ENCODE measurements at places on chromosomes 3 and 15.

DNA sequence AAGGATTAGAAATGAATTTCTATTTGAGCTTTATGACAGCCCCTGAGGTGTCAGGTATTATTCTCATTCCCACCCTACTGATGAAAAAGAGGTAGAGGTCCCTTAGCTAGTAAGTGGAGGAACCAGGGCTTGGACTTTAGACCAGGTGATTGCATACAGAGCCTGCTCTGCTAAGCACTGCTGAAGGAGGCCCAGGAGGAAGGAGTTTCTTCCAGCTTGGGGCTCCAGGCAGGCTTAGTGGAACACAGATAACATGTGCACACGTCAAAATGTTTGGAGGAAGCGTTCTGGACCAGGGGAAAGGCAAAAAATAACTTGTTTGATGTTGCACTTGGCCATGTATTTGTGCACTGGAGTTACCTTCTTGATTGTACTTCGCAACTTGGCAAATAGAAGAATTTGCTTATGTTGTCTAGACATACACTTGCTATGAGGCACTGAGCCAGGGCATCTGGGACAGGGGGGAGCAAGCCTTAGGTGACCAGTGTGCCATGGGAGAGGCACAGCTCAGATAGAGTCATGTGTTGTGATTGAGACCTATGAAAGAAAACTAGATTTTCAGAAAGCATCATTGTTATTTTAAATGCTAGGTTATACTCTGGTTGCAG is 22.4 kb downstream of the IFT122 start:
- DNase-seq, result no peak

- no peak for DNase-seq
Observed at GRCh38 chr3:22236490-22237270, 485.7 kb upstream of the ZNF385D start.

DNA sequence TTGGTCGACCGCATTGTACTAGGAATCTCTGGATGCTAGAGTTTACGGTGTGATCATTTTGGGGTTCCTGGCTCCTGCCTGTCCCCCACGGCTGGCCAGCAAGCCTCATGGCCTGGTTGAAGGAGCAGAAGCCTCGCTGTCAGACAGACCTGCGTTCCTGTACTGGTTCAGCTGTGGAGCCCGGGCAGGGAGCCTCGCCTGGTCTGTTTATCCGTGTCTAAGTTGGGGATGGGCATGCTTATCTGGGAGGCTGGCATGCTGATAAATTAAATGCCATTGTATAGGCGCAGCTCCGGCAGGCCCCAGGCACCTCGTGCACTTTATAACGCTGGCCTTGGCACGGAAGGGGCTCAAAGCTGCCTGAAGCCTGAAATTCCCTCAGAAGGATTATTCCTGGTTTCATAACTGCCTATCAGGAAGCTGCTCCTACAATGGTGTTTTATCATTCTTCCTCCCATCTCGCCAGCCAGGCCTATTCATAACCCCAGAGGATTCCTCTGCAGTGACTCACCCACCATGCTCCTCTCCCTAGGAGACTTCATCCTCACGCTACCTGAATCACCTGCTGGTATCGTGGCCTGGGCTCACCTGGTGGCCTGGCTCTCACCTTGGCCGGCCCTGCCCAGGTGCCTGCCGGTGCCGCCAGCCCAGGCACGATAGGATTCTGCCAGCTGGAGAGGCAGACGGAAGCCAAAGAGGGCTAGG is 110.9 kb downstream of the ASB7 start:
- no peak for DNase-seq

DNA sequence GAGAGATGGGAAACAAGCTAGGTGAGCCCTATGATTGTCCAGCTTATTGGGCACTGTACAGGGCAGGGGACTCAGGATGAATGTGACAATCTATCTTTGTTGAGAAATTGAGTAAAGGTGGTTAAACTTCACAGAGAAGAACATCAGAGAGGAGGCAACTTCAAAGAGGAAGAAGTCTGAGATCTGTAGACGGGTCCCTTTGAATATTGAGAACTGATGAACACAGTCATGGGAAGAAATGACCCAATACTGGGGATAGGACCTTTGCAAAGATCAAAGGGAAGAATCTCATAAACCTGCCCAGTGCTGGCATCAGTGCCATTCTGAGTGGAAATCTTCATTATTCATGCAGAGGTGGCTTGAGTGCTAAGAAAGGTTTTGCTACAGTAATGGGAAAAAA is 569.7 kb upstream of the KCNMB2 start:
- no peak for DNase-seq

DNA sequence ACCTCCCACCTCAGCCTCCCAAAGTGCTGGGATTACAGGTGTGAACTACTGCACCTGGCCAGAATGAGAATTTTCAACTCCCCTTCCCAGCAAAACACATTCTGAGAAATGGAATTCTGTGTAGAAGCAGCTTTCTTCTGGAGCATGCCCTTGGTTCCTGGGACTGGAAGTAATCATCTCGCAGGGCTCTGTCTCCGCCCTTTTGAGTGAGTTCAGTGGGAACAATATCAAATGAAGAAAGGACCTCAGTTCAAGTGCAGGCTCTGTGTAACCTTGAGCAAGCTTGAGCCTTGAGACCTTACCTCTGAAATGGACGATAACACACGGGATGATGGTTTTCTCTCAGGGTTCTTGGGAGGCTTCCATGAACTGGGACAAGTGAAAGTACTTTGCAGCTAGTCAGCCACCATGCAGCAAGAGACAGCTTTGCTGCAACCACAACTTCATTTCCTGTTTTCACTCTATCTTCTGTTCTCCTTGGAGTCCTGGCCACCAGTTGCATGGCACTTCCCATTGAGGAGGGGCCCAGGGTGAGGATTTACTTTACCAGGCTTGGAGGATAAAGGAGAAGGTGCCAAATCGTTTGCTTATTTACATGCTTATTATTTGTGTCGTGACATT is 35.7 kb upstream of the IGF1R start:
- no peak for DNase-seq

GRCh38 chr15:85702321-85703101 is 92.2 kb downstream of the KLHL25 start:
- DNase-seq, result no peak

GRCh38 chr3:124318656-124319055 is 326.7 kb upstream of the ROPN1 start:
- DNase-seq, result no peak

DNA sequence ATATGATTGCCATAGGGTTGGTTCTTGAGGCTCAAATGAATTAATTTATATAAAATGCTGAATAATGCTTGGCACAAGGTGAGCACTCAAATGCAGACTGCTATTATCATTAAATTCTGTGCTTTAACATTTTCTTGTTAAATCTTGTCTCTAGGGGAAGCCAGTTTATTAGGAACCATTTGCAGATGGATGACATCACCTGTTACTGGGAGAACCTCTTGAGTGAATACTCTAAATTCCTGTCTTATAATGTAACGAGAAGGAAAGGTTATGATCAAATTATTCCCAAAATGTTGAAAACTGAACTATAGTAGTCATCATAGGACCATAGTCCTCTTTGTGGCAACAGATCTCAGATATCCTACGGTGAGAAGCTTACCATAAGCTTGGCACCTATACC is 6.2 kb upstream of the TIMMDC1 start:
- no peak for DNase-seq

DNA sequence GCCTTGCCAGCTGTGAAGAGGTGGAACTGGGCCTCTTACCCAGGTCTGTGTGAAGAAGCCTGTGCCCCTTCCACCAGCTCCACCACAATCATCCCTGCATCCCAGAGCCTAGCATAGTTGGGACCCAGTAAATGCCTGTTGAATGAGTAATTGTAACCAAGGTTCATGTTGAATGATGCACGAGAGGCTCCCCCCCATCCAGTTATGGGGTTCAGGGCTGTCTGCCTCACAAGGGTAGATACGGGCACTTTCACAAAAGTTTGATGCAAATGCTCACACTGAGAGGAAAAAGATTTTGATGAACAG is 29.5 kb upstream of the TSEN2 start:
- DNase-seq, result no peak

- DNase-seq, result peak; percentile 49
Observed at GRCh38 chr3:139677388-139678155, at the start of gene NMNAT3. Gene NMNAT3, minus strand, starts transcription at chr3:139677972. Its CDS starts 50,248 bp downstream, at chr3:139627724.

GRCh38 chr3:145483992-145484391 is 677.0 kb downstream of the PLOD2 start:
- no peak for DNase-seq

- no peak for DNase-seq
Observed at GRCh38 chr15:100725121-100726069, 123.0 kb downstream of the ASB7 start.

DNA sequence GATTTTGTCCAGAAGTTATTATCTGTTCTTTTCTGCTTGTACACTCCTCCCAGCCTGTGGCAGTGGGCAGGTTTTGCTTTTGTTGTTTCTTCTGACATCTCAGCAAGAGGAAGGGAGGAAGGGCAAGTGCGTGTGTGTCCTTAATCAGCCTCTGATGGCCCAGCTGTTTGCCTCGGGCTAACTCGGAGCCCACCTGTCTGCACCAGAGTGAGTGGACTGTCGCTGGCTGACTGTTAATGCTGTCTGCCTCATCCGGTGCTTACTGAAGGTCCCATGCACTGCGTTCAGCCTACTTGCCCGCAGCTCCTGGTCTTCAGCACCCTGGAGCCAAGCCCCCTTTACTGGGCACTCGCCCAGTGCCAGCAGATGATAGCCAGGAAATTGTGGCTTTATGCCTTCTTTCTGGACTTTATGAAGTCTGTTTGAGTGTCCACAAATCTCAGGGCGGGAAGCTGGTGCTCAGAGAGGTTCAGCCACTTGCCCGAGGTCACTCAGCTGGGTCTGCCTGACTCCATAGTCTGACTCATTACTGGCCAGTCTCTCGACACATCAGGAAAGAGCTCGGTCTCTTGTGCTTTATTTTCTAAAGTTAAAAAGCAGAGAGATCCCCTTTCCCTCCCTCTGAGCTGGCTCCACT is 89.5 kb downstream of the CHRNA7 start:
- DNase-seq, result no peak

GRCh38 chr3:186502138-186502948 is 41.8 kb downstream of the CRYGS start:
- DNase-seq, result no peak

- no peak for DNase-seq
Observed at GRCh38 chr15:85837011-85837433, 42.3 kb upstream of the KLHL25 start.

GRCh38 chr3:99269606-99270351 is 368.3 kb upstream of the DCBLD2 start:
- no peak for DNase-seq

DNA sequence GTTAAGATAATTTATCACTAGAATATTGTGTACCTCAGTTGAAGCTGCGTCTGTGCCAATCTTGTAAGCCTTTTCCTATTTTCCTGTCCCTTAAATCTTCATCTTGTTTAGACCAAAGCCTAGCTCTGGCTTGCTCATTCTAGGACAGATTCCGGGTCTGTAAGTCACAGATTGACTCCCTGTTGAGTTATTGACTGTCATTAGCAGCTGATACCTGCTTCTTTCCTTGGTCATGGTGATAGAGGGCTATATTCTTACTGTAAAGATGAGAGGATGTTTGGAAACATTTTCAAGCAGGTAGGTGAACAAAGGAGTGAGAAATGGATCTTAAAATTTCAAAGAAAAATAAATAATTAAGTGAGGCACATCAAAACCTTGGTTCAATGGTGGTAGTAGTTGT is 200.2 kb downstream of the KCNH8 start:
- no peak for DNase-seq

DNA sequence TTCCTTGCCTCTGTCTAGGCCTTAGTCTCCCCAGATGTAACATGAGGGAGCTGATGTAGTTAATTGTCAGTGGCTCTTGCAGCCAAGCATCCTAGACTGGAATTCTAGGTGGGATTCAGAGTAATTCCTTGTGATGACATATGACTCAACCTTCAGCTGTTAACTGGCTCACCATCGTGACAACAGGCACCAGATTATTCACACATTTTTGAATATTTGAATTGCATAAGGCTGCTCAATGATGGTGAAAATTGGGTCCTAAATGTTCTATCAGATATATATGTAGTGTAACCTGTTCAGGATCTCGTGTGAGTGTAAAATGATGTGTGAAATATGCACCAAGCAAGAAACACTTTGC is 405.1 kb downstream of the LPP start:
- DNase-seq, result no peak

- DNase-seq, result no peak
Observed at GRCh38 chr3:19645093-19645492, 288.9 kb downstream of the EFHB start.

DNA sequence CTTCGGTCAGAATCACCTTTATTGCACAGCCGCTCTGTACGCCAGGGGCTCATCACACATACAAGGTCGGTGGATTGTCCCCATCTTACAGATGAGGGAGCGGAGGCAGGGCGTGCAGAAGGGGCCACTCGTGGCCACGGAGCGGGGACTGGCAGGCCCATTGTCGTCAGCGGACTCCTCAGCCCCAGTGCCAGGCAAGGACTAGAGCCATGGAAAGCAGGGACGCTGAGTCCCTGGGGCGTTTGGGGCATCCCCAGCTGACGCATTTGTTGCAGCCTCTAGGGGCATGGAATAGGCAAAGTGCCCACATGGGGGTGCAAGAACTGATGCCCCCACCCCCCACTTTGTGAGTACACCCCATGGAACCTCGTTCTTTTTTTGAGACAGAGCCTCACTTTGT is 29.8 kb upstream of the FURIN start:
- DNase-seq, result no peak

DNA sequence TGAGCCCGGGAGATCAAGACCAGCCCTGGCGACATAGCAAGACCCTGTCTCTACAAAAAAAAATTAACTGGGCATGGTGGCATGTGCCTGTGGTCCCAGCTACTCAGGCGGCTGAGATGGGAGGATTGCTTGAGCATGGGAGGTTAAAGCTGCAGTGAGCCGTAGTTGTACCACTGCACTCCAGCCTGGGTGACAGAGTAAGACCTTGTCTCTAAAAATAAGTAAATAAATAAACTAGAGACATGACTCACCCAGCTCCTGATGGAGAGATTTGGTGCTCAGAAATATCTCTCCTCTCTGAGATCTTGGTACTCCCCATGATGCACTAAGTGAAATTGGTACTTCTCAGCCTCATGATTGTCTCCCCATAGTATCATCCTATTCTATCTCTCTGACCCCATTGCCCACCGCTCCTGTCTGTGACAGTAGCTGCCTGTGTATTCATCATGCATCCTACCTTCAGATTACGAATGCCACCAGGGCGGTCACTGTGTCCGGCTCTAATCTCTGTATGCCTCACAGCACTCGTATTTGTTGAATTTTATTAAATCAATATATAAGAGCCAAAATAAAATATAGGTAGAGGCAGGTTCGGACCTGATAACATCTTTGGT is 50.9 kb downstream of the ABHD2 start:
- DNase-seq, result no peak

DNA sequence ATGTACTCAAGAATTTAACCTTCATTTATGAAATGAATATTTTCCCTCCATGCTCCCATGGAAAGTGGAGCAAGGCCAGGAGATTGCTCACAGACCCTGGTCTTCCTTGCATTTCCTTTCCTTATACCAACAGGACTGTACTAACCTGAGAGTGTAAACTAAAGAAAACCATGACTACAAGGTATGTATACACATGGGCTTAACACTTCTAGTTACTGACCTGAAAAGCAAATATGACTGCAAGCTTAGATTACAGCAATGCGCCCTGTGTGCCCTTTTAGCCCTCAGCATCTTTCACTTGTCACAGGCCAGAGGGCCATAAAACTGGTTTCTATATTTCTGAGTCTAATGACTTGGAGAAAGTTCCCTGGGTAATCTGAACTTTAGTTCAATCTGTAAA is 52.1 kb downstream of the NEK10 start:
- DNase-seq, result no peak

GRCh38 chr15:40357723-40358470 is at the start of gene DISP2:
Gene DISP2, plus strand, starts transcription at chr15:40358219. Its CDS starts 103 bp downstream, at chr15:40358322.
- peak; percentile 81 for DNase-seq

GRCh38 chr3:178567611-178568010 is 31.4 kb downstream of the KCNMB2 start:
- DNase-seq, result no peak
